ENCODE measurements at places on chromosomes 1 and 21.
A peak's percentile ranks its signal among the peaks of the same experiment; 100 is the strongest.

DNA sequence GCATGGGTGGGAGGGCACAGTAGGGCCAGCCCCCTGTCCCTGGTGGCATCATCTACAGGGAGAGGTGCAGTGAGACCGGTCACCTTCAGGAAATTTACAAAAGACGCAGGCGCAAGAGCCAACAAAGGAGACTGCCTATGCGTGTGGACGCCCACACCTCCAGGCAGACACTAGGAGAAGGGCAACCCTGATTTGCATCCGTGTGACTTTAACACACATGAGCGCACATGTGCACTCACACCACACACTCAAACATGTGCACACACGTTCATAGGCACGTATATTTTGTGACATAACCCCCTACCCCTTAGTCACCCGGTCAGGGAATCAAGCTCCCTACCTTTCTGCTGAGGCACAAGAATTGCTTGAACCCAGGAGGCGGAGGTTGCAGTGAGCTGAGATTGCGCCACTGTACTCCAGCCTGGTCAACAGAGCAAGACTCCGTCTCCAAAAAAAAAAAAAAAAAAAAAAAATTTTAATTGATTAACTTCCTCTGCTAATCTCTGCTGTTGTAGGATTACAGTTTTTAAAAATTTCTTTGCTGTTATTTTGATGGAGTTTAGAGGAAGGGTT lies 84.7 kb upstream of the SLC25A33 start:
- no peak for DNase-seq

- DNase-seq, result no peak
Measured at GRCh38 chr1:159707472-159708260, 6.7 kb downstream of the CRP start.

- DNase-seq, result peak; percentile 57
Measured at GRCh38 chr1:3785456-3786157, 10.7 kb downstream of the LRRC47 start.

- DNase-seq, result no peak
Measured at GRCh38 chr1:38772953-38773352, 86.6 kb downstream of the RRAGC start.

DNA sequence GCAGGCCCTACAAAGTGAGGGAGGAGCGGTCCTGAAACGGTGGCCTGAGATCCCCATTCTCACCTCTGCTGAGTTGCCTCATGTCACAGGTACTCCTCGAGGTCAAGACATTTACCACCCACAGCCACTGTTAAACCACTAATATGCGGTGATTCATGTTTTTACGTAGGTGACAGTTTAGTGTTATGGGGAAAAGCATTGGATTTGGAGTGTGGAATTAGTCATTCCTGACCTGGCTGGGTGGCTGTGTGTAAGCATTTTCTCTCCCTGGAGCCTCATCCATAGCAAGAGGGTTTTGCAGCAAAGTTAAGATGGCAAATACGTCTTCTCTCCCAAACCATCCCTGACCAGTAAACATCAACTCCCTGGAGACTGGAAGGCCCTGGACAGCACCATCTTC lies 57.8 kb upstream of the KCNJ6 start:
- no peak for DNase-seq

- no peak for DNase-seq
Measured at GRCh38 chr1:172356620-172357019, 63.9 kb upstream of the C1orf105 start.

DNA sequence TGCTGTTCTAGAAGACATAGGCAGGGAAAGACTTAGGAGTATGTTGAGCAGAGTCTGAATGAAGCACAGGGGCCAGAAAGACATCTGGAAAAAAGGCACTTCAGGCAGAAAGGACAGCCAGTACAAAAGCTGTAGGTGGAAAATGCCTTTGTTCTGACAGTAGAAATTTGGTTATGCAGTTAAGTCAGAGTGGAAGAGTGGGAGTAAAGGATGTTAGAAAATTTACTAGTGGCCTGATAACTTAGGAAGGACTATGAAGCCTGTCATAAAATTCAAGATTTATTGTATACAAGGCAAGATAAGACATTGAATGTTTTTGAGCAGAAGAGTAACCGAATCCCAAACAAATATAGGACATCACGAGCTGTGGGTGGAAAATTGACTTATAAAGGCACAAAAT lies 987.9 kb downstream of the PLA2G4A start:
- no peak for DNase-seq

- DNase-seq, result no peak
Measured at GRCh38 chr1:14946684-14947238, 206.8 kb upstream of the TMEM51 start.

GRCh38 chr1:153649137-153649862 lies 9.2 kb upstream of the SNAPIN start:
- peak; percentile 69 for DNase-seq

- DNase-seq, result no peak
Measured at GRCh38 chr1:62977366-62977765, 193.4 kb downstream of the ATG4C start.

DNA sequence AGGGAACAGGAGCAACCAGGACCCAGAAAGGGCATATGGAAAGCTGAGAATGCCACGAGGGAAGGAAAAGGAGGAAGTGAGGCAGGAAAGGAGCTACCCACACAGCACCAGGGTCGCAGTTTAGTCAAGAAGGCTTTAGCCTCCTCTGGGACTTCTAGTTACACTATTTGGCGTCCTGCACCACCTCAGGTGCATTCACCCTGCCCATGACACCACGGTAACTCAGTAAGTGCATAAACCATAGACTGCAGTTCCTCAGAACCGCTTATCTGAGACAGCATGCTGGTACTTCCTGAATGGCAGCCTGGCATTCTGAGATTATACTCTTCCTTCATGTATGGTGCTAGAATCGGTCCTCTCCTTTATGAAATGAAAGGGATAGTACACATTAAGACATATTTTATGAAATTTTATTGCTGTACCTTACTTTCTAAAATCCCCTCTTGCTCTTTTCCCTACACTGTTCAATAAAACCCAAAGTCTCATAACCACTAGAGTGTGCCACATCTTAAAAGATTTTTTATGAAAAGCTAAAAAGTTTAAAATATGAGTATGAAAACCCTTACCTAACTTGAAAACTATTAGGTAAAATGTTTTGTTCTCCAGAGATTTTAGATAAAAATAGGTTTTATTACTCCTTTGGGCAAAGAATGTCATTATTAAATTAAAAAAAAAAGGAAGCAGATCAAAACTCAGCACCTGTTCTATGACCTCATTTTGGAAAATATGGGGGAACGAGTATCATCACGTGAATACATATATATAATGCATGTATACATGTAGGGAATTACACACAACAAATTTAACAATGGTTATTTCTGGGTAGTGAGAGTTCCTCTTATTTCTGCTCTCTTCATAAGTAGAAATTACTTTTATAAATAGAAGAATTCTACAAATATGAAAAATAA lies 67.3 kb downstream of the VAV3 start:
- no peak for DNase-seq

DNA sequence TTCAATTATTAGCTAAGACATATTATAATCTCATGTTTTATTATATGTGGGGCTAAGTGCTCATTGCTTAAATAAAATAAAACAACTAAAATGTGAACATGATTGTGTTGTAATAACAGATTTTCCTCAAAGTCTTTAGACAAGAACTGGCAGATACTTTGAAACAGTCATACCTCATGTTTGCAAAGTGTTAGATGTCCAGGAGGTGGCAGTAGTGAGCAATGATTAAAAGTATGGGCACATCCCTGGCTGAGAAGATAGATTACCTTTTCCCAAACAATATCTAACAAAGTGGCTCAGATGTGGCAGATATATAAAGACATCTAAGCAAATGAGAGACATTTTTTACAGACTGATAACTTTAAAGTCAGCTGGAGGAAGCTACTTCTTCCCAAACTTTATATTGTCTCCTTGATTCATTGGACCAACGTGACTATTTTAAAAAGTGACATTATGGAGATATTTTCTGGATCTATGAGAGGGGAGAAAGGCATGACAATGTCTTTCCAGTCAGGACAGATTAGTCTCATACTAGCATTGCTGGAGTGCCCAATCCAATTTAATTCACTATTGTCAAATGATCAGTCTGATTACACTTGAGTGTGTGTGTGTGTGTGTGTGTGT lies 269.8 kb downstream of the S1PR1 start:
- peak; percentile 43 for DNase-seq

DNA sequence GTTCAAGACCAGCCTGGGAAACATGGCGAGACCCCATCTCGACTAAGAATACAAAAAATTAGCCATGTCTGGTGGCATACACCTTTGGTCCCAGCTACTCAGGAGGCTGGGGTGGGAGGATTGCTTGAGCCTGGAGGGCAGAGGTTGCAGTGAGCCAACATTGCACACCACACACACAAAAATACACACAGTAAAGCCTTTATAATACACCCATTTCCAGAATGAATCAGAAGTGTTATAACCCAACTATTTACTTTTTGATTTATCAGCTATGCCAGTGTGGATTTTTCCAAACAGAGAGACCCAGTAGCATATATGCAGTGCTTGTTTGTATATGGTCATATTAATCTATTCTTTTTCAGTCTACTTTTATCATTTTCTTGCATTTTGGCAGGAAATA lies 200.1 kb downstream of the ZP4 start:
- DNase-seq, result no peak

GRCh38 chr1:169546087-169546995 lies 39.9 kb downstream of the F5 start:
- peak; percentile 79 for DNase-seq
